Transverse colon (tissue), 4 donors: ENCODE measurements at places on chromosomes 7 and 10.
A peak's percentile ranks its signal among the peaks of the same experiment; 100 is the strongest.

DNA sequence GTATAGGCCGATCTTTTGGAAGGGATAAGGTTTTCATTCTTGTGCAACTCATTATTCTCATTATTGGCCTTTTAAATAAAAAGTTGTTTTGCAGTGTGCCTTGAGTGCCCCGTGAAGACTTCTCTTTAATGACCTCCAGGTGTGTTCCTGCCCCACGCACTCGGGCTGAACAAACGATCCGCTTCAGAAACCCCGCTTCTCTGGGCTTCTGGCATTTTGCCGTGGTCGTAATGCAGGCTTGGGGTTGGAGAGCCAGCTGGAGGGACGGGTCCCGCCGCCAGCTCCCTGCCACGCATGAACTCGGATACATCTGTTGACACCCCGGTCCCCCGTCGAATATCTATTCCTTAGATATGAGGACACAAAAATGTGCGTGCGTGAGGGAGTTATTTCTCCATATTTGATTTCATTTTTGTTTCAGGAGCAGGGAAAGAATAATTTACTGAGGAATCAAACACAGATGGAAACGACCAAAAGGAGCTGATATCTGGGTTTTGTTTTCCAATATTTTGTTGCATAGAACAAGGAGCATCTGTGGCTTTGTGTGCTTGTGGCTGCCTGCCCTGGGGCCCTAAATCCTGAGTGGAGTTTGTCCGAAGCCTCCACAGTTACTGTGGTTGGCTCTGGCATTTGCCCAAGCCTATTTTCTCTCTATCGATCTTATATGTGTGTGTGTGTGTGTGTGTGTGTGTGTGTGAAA lies 17.0 kb upstream of the TTYH3 start:
- DNase-seq = no peak

DNA sequence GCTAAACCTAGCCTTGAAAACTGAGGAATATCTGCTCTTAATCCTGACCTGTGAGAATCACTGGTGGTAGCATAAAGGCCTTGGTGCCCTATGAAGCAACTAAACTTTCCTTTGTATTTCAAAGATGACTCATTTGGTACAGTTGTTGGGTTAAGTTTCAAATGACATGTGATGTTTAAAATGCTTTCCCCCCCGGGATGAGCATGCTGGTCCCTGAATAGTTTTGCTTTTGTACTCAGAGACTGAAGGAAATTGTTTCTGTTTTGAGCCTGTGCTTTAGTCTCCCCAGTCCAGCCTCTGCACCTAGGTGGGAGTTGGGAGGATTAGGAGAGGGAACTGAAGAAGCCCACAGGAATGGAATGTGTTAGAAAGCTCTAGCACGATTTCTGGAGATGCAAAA lies 258.9 kb upstream of the NPY start:
- DNase-seq = no peak

- DNase-seq = no peak
These were observed 123.6 kb downstream of the TCERG1L start for GRCh38 chr10:131187926-131188325.

- no peak for DNase-seq
These were observed 104.1 kb upstream of the FAM20C start for GRCh38 chr7:88095-88926.

GRCh38 chr7:6442114-6442513 lies 5.6 kb downstream of the DAGLB start:
- DNase-seq = no peak

- no peak for DNase-seq
These were observed 427.2 kb upstream of the KLF6 start for GRCh38 chr10:4212111-4212630.

GRCh38 chr7:130899638-130900401 lies 165.8 kb upstream of the KLF14 start:
- DNase-seq = peak; percentile 83

GRCh38 chr10:71234970-71235685 lies 22.8 kb downstream of the UNC5B start:
- DNase-seq = no peak

DNA sequence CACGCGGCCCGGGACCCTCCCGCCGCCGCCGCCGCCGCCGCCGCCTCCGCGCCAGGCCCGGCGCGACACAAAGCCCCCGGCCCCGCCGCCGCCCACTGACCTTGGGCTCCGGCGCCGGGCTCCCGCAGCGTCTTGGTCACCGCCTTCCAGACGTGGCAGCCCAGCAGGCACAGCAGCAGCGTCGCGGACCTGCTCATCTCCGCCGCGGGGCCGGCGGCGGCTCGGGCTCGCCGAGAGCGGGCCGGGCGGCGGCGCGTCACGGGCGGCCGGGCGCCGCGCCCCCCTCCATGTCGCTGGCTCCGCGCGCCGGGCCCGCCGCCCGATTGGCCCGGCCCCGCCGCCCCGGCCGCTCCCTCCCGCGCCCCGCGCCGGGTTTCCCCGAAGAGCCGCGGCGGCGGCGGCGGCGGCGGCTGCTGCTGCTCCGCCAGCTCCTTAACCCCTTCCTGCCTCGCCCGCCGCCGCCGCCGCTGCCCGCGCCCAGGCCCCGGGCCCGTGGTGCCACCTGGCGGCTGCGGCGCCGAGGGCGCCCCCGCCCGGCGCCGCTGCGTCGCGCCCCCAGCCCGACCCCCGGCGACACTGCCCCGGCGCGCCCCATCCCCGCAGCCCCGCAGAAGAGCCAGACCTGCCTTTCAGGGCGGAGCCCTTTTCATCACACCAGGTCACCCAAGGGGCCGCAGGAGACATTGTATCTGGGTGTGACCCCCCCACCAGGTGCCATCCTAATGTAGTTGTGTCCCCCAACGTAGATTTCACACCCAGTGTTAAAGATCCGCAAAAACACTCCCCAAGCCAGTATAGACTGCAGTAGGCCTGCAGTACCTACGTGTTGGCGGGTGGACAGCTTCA lies at the start of gene FAM171A1:
Gene FAM171A1, minus strand, starts transcription at position 434 of the 846 bp plus-strand sequence. Its CDS starts 237 bp downstream, at position 197.
- peak; percentile 68 for DNase-seq

GRCh38 chr7:155998328-155998691 lies 186.0 kb upstream of the SHH start:
- no peak for DNase-seq

DNA sequence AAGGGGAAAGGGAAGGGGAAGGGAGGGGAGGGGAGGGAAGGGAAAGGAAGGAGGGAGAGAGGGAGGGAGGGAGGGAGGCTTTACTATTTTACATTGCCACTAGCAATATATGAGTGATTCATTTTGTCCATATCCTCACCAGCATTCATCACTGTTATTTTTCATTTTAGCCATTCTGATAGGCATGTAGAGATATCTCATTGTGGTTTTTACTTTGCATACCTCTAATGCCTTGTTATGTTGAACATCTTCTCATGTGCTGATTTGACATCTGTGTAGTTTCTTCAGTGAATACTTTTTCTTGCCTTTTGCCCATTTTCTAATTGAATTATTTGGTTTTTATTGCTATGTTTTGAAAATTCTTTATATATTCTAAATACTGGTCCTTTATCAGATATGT lies 52.7 kb downstream of the GCC1 start:
- DNase-seq = no peak

- DNase-seq = no peak
These were observed 11.2 kb upstream of the THSD7A start for GRCh38 chr7:11843113-11843765.

GRCh38 chr7:112162142-112162766 lies 43.9 kb downstream of the DOCK4 start:
- DNase-seq = no peak

GRCh38 chr7:83339907-83340306 lies 177.2 kb upstream of the PCLO start:
- DNase-seq = no peak

DNA sequence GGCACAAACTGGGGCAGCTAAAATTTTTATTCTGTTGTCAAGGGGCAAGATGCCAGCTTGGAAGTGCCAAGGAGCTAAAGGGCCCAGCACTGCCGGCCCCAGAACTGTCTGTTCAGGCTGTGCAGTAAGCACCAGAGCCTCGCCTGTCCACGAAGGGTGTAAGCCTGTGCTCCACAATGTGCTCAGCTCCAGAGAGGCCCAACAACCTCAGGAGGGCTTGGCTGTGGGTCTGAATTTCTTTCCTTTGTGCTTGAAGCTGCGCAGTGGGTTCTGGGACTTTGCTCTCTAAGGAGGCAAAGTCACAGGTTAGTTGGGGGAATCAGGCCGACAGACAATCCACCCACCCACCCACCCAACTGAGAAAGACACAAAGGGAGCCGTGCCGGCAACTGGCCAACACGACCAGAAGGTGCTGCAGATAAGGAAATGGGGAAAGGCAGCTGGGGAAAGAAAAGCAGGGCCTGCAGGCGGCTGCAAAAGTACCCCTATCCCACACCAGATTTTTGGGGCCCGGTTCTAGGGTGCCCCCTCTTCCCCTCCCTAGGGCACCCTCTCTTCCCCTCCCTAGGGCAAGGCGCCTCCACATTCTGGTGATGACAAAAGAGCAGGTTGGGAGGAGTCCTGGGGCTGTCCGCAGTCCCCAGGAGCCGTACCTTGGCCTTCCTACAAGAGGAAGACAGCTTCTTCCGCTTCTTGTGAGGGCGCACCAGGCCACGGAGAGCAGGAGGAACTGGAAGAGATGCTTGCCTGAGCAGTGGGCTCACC lies 7.7 kb downstream of the DDX56 start:
- no peak for DNase-seq

DNA sequence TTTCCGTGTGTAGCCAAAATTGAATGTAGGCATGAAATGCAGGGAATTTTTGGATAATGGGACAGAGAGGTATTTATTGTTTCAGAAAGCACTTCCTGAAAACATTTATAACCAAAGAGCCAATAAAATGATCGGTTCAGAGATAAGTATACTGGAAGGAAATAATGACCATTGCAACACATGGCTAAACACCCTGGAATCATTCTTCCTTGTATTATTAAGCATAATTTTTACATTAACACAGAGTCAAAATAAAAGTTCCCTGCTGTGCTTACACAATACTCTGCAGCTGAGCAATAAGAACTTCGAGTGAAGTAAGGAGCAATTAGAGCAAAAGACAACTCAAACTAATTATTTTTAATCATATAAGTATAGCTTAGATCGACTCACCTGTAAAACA lies 648.3 kb downstream of the TNS3 start:
- DNase-seq = no peak

- DNase-seq = no peak
These were observed 50.6 kb downstream of the VPS41 start for GRCh38 chr7:38858259-38858884.

- DNase-seq = no peak
These were observed 34.9 kb downstream of the PRF1 start for GRCh38 chr10:70567603-70568002.

DNA sequence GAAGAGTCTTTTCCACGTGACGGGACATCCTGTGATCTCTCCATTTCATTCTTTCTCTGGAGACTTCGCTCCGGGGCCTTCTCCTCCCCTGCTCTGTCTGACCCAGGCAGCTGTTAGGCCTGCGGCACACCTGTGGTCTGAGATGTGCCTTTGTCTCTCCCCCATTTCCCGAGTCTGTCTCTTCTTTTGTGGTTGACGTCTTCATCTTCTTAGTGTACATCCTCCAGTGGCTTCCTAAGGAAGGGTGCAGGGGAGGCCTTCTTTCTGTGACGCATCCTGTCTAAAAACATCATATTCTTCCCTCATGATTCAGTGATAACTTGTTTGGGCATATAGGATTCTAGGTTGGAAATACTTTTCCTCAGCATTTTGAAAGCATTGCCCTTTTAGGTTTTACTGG lies 17.2 kb upstream of the ATP6V0E2 start:
- DNase-seq = no peak

GRCh38 chr7:69599286-69599954 lies 1.1 kb downstream of the AUTS2 start:
- DNase-seq = no peak

GRCh38 chr10:103814626-103815370 lies 40.6 kb downstream of the SH3PXD2A start:
- DNase-seq = peak; percentile 62

DNA sequence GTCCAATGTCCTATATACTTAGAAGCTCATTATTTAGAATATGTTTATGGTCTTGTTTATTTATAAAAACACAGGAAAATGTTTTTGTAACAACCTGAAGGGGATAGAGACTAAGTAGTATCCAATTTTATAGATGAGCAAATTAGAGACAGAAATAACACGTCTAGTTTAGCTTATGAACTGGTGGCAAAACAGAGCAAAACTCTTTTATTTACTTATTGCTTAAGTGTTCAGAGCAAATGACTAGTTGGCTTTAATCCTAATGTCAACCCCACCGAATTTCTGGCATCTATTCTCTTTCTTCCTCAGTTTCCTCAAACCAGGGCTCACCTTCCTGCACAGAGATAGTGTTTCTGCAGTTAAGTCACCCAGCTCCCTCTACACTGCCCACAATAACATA lies 792.8 kb downstream of the REEP3 start:
- DNase-seq = no peak

GRCh38 chr10:34731885-34732701 lies 83.0 kb downstream of the PARD3 start:
- no peak for DNase-seq

- DNase-seq = no peak
These were observed 49.6 kb upstream of the TOMM7 start for GRCh38 chr7:22872096-22872807.

GRCh38 chr7:39228946-39229345 lies 251.2 kb downstream of the POU6F2 start:
- DNase-seq = no peak

DNA sequence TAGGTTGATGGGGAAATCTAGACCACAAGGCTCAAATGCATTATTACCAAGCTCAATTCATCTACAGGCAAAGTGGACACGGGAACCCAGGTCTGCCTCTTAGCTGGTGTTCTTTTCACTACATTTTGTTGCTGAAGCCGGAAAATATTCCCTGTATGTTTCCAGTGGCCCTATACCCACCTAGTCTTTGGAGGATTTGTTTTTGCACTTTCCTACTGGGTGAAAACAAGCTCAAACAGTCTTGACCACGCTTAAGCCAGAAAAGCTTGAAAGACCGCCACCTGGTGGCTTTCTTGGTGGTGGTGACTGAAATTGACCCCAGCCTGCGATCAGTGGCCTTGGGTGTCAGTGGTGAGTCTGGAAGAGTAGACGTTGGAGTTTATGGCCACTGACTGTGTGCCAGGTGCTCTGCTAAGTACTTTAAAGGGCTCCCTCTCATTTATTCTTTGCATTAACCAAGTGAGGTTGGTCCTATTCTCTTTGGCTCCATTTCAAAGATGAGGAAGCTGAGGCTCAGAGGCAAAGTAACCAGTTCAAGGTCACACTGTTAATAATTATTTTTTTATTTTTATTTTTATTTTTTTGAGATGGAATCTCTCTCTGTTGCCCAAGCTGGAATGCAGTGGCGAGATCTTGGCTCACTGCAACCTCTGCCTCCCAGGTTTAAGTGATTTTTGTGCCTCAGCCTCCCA lies 11.1 kb upstream of the CRTAC1 start:
- DNase-seq = peak; percentile 56

DNA sequence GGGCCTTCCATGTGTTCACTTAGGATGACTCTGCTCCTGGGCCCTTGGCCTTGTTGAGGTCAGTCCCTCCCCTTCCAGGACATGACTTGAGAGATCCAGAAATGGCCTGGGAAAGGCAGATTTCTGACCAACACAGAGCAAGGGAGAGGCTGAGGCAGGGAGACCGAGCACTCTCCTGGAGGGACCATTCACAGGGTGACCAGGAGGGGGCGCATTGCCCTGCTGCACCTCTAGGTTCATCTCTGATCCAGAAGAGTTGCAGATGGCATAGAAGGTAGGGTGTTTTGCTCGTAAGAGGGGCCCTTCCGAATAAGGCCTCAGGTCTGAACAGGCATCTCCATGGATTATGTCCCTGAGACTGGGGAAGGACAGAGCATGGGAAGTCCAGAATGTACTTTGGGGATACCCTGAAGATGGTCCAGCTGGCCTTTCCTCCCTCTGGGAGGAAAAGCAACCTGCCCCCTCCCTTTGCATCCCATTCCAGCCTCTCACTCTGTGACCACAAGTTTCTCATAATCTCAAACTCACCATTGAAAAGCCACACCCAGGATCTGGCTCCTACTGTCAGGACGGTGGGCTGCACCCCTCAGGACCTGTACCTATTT lies 6.6 kb downstream of the DMBT1 start:
- DNase-seq = peak; percentile 30
